Activated CD4-positive, alpha-beta T cell treated with anti-CD3 and anti-CD28 coated beads, Interleukin-2, amount 10 ng/mL, durations not matched to agents 7 days and 5 days (primary cell): ENCODE measurements at places on chromosomes 16 and 17. TPM values are rescaled to one million over a fixed set of nuclear protein-coding genes. Genes with fewer than 3 reads are reported as not detected.
A peak's percentile ranks its signal among the peaks of the same experiment; 100 is the strongest.

DNA sequence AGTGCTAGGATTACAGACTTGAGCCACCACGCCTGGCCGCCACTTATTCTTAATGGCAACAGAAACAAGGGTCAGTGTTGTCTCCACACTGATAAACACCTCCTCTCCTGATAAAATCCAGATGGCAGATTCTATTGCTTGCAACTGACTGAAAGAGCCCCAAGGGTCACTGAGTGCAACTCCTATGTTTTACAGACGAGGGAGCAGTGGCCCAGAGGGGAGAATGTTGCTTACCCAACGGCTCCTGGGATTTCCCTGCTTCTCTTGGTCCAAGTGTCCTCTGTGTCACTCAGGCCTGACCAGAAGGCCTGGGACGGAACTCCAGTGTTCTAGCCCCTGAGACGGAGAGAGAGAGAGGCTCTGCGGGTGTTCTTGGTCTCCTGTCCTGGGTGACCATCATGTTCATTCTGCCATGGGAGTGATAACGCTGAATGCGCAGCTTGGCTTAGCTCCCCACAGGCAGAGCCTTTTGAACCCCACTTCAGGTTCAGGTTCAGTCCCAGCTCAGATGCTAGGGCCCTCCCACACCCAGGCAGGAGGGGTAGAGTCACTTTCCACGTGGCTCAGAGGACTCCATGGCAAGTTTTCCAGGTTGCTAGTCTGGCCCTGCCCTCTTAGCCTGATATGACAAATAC lies 77.3 kb upstream of the NLRP1 start:
- H3K27ac ChIP-seq = no peak overlapping the region
- H3K36me3 ChIP-seq = no peaks in the 10 kb centered on the region
- DNase-seq = no peak
- H3K4me1 ChIP-seq = no peaks in the 10 kb centered on the region
- no peaks in the 10 kb centered on the region for H3K27me3 ChIP-seq

DNA sequence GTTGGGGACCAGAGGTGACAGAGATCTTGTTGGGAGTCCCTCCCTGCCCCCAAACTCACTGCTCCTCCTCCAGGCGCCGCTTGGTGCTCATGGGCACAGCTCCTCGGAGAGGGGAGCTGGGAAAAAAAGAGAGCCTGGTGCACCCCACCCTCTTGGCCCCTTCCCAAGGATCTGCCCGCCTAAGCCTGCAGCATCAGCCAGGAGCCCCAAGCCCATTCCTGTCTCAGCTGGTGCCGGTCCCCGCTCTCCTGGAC lies 400 bp downstream of the HCFC1R1 start:
- peak overlapping the region; percentile 84 for H3K4me3 ChIP-seq
- peaks cover 55% of the 10 kb centered on the region for H3K4me1 ChIP-seq
- H3K27ac ChIP-seq = peak overlapping the region; percentile 95
- DNase-seq = no peak
- H3K36me3 ChIP-seq = peaks cover 19% of the 10 kb centered on the region

DNA sequence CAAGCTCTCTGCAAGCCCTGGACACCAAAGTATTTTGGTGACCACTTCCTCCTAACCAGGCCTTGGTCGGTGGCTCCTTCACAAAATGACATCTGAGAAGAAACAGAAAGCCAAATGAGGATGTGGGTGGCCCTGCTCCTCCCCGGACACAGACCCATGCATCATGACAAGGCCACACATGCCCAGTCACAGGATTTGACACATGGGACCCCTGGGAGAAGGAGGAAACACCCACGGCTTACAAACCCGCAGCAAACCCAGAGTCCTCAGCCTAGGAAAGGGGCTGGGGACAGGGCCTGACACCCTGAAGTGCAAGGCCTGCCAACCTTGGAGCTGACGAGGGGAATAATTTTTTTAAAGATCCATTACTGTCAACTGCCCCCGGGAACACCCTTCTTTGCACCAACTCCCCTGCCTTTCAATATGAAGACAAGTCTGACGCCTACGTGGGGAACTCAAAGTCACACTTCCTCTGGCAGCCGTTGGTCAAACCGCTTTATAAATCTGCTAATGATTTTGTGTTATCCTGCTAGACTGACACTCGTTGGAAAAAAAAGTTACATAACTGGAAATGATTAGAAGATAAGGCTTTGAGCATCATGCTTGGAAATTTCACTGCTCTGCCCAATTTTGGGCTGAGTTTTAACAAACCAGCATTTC lies 41.3 kb downstream of the GAS7 start:
- H3K4me1 ChIP-seq = peaks cover 6% of the 10 kb centered on the region
- H3K4me3 ChIP-seq = no peak overlapping the region
- no peak overlapping the region for H3K27ac ChIP-seq
- no peak for DNase-seq
- no peaks in the 10 kb centered on the region for H3K27me3 ChIP-seq

- no peaks in the 10 kb centered on the region for H3K36me3 ChIP-seq
- no peak for DNase-seq
- H3K4me1 ChIP-seq = no peaks in the 10 kb centered on the region
- H3K27me3 ChIP-seq = peaks cover 10% of the 10 kb centered on the region
- H3K27ac ChIP-seq = no peak overlapping the region
- H3K4me3 ChIP-seq = no peak overlapping the region
Measured at GRCh38 chr17:8789743-8790142, 9.4 kb downstream of the MFSD6L start.

- H3K27ac ChIP-seq = no peak overlapping the region
- H3K4me1 ChIP-seq = no peaks in the 10 kb centered on the region
- no peak overlapping the region for H3K4me3 ChIP-seq
- no peak for DNase-seq
- peaks cover 15% of the 10 kb centered on the region for H3K27me3 ChIP-seq
Measured at GRCh38 chr17:77944390-77945222, 13.9 kb upstream of the TNRC6C start.

DNA sequence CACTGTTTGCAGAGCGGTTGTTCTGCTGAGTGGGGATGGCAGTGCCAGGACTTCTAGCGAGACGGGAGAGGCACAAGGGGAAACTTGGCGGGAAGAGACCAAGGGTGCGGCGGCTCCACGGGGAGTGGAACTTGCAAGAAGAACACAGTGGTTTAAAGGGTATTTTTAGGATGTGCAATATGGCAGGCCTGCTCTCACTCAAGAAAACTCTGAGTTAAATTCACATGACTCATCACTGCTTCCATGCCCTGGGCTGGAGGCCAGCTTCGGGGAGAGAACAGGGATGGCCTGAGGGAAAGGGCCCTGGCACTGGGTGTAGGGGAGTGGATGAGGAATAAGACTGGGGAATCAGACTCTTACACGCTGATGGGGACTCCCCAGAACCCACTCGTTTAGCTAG lies 13.3 kb upstream of the CD300LD start:
- peaks cover 26% of the 10 kb centered on the region for H3K4me1 ChIP-seq
- no peak for DNase-seq
- H3K4me3 ChIP-seq = no peak overlapping the region

The PDE6G gene
- total RNA-seq = 19.8 TPM

The SEPTIN1 gene
- 413 TPM for total RNA-seq
